Omental fat pad (tissue), 4 donors: ENCODE measurements at places on chromosomes 3 and 15.

GRCh38 chr3:172303181-172303580 is 145.1 kb downstream of the GHSR start:
- DNase-seq = no peak

- no peak for DNase-seq
These were observed 17.7 kb downstream of the MRPL3 start for GRCh38 chr3:131485119-131485518.

DNA sequence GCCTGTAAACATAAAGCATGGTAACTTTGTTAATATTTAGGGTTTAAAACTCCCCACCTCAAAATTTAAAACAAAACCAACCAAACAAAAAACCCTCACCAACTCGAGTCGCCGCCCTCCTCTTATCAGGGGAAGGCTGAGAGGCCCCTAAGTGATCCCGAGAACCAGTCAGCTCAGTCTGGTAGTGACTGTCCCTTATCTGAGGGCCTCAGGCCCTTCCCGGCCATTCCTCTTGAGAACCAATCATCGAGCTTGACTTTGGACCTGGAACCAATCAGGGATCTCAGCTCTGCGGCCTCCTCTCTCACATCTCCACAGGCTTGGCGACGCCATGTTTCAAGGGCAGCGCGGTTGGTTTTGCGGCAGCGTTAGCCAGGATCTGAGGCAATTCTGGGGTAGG is at the start of gene TERB2:
TSS of gene TERB2 (plus strand) at position 300 of the 400 bp plus-strand sequence. CDS start at position 332, 32 bp downstream.
- no peak for DNase-seq

DNA sequence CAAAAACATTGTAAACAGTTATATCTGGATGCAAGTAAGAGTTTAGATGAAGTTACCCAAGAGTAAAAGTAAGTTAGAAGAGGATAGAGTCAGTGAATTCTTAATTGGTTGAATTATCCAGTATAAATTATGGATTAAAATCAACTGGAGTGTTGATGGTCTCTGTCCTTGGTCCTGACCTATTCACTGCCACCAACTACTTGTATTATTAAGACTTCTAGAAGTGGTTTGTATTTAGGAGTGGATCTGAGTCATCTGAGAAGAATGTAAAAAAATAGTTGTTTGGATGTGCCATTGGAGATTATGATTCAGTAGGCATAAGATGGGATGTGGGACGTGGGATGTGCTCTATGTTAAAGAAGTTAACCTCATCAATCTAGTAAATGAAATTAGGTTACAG is 86.4 kb downstream of the SYNPR start:
- DNase-seq = no peak

DNA sequence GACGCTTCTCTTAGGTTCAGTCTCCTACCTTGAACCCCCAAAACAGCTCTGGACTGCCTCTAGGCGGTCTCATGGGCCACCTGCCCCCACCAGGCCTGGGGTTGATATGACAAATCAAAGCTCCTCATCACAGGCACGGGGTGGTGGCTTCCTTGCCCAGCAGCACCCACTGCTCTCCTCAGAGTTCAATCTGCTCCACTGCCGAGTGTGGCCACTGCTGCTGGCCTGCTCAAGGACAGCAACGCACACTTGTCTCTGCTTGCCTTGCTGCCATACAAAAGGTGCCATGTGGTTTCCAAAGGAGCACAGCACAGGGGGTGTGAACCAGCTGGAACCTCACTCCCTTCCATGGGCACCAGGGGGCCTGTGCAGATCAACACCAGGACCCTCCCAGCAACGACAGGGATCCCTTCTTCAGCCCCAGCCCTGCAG is 10.2 kb downstream of the KBTBD13 start:
- DNase-seq = no peak

DNA sequence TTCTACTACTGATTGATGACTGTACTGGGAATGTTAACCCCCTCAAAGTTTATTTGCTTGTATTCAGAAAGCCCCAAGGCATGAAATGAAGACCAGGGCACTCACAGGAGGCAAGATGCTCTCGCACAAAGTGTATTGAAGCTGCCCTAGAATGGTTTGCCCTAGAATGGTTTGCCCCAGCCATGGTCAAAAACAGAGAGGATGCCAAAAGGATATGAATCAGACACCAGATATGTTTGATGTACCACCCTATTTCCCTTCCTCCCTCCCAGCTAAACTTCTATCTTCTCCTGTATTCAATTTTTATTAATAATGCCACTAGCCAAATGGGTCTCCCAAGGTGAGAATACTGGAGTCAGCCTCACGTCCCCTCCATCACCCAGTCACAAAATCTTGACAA is 101.3 kb downstream of the TMCO5A start:
- no peak for DNase-seq

- no peak for DNase-seq
These were observed 263.3 kb downstream of the NEK10 start for GRCh38 chr3:27105904-27106303.

DNA sequence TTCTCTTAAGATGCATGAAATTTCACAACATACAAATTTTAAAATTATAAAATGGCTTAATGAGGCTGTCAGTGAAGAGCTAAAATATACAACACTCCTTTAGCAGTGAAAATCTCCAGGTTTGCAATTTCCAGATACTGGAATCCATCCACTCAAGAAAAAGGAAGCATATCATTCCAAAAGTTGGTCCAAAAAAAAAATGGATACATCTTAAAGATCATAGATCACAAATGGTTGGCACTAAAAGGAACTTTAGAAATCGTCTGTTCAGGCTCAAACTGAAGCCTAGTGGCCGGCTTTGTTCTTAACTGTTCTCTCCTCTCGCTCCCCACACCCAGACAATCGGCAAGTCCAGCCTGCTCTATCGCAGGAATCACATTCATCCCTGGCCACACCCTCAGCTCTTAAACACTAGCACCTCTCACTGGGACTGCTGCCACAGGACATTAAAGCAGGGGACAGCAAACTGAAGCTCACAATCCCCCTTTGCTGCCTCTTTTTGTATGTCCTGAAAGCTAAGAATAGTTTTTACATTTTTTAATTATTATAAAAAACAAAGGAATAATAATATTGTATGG is 130.3 kb upstream of the CDIN1 start:
- DNase-seq = no peak

- DNase-seq = no peak
These were observed 28.1 kb downstream of the NR1I2 start for GRCh38 chr3:119810018-119810435.

- DNase-seq = no peak
These were observed 7.4 kb upstream of the FGF7 start for GRCh38 chr15:49415638-49416037.

GRCh38 chr15:20271647-20272046 is 270.0 kb downstream of the GOLGA6L6 start:
- no peak for DNase-seq

GRCh38 chr15:90686435-90687218 is 30.5 kb upstream of the BLM start:
- DNase-seq = no peak

GRCh38 chr15:65612616-65612946 is 1.6 kb upstream of the INTS14 start:
- no peak for DNase-seq

DNA sequence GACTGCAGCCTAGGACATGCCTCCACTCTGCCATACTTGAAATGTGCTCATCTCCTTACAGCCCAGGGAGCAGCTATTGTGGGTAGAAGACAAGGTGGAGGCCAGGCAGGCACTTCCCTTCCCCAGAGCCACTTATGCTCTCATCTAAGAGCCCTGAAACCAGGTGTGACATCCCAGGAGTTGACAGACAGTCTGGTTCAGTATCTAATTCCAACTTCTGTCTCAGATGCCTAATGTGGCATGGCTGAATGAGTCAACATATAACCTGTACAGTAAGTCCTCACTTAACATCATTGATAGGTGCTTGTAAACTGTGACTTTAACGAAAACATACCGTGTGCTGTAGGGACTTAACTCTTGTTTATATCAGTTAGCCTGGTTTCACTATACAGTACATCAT is 1.2 kb upstream of the CAPN3 start:
- DNase-seq = no peak

GRCh38 chr3:160765211-160765610 is 9.2 kb downstream of the PPM1L start:
- DNase-seq = no peak

- no peak for DNase-seq
These were observed 205.5 kb upstream of the MRPL3 start for GRCh38 chr3:131708241-131708640.

GRCh38 chr15:77895742-77896141 is 181.8 kb downstream of the TBC1D2B start:
- no peak for DNase-seq

- peak; percentile 16 for DNase-seq
These were observed 179.3 kb downstream of the POTEB3 start for GRCh38 chr15:21260966-21261395.

- no peak for DNase-seq
These were observed 51.0 kb downstream of the ST8SIA2 start for GRCh38 chr15:92444631-92445030.

- DNase-seq = no peak
These were observed 258.3 kb downstream of the RYR3 start for GRCh38 chr15:33569036-33569435.

GRCh38 chr3:156010829-156011228 is 109.5 kb upstream of the KCNAB1 start:
- no peak for DNase-seq

DNA sequence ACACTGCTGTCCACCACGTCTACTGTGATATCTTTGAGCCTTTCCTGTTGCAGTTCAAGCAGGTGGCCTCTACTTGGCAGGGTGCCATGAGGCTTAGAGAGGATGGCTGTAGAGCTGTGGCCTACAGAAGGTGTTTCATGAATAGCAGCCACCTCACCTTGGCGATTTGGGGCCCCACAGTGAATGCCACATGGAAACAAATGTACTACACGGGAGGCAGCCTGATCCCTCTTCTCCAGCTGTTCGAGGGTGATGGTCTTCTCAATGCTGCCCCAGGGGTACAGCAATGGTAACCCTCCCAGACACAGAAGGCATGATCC is 70.7 kb downstream of the FAM43A start:
- no peak for DNase-seq

DNA sequence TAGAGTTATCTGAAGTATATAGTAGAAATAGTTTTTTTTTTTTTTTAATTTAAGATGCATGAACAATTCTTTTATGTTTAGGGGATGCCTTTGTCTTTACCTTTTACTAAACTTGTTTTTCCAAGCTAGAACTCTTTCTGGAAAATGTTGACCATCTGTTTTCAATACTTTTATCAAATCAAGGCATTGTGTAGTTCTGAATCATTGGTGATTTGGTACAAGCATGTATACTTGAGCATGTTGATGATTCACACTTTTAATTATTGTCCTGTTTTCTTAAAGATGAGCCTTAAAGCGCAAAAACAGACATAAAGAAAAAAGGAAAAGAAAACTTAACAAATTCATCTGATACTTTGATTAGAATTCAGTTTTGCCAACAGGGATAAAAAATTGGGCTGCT is 28.3 kb downstream of the PDCD6IP start:
- DNase-seq = no peak

GRCh38 chr15:62756326-62756994 is 286.1 kb upstream of the TPM1 start:
- no peak for DNase-seq

- DNase-seq = no peak
These were observed 34.4 kb downstream of the PRKCI start for GRCh38 chr3:170256597-170256996.
